ENCODE measurements at places on chromosomes 13 and 19.

DNA sequence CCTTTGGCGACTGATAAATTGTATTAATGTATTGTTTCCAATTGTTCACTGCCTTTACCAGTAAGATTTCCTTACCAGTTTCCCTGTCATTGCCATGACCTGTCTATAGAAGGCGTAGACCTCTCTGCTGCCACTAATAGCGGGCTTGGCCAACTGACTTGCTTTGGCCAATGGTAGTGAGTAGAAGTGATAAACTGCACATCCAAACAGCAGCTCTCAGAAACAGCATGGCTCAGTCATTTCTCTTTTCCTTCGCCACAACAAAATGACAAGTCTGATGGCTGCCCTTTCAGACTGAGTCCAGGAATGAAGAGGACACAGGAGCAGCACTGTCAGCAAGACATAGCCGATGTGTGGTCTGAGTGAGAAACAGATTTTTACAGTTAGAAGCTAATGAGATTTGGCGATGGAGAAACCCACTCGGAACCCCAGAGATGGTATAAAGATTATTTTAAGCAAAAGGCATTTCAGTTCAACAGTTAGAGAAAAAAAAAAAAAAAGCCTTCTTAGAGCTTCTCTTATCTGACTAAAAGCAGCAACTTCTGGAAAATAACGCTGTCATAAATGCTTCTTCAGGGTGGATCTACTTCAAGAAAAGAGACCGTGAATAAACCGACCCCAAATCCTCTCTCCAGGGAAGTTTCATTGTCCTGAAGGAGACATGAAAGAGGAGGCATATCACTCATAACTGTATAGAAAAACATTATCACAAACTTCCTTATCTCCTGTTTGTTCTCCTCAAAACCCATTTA lies 42.0 kb upstream of the TM9SF2 start:
- DNase-seq = no peak

DNA sequence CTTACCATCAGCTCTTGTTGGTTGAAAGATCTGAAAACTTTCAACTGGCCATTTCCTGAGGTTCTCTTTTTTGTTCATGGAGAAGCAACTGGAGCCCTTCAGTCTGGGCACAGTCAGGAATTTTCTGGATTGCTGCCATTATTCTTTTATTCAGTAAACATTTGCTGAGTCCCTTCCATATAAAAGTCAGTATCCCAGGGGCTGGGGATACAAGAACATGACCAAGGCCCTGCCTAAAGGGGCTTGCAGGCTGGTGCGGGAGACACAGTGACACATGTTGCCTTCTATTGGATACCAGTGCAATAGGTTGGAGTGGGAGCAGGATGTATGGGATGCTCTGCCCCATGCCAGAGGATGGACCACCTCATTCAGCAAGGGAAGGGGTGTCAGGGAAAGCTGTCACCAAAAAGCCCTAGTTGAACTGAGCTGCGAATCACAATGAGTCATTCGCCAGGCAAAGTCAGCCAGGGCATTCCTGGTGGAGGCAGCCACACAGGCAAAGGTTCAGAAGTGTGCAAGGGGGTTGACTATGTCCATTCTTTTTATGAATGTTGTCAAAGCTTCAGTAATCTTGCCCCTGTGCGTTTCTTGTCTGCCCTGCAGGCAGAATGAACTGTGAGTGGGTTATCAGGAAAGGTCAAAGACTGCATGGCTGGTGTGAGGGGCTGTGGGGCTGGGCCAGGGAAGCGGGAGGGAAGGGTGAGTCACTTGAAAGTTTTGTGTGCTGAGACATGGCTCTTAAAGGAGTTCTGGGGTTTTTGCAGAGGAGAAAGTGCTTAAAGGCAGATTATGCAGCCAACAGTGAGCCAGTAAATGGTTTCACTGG lies 395.9 kb downstream of the KCNRG start:
- no peak for DNase-seq

GRCh38 chr19:50861010-50861409 lies 6.3 kb downstream of the KLK3 start:
- no peak for DNase-seq

DNA sequence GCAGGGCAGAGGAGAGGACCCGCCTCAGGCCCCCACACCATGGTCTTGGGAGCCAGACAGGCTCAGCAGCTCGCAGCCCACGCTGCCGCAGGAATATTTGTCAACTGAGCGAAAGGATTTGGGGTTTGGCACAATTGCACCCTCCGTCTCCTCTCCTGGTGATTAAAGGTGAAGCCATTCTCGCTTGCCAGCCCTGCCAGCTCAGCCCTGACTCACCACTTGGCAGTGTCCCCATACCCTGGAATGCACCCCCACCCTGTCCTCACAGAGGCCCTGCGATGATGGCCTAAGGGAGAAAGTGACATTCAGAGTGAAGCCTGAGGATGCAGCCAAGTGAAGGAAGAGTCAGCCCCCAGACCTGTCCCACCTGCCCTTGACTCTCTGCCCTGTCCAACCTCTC lies 18.8 kb downstream of the CYTH2 start:
- DNase-seq = no peak

DNA sequence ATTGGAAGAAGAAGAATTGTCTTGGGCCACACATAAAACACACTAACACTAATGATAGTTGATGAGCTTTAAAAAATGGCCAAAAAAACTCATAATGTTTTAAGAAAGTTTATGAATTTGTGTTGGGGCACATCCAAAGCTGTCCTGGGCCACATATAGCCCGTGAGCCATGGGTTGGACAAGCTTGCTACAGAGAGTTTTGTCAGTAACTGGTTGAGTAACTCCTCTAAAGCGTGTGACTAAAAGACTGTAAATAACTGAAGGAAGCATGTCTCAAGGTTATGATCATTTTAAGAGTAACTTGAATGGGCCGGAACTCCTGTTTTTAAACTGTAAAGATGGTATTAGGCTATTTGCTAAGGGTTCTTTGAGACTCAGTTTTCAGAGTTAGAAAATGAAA lies 118.0 kb downstream of the KL start:
- no peak for DNase-seq

GRCh38 chr13:55583953-55584593 lies 1556.6 kb upstream of the PRR20A start:
- no peak for DNase-seq

DNA sequence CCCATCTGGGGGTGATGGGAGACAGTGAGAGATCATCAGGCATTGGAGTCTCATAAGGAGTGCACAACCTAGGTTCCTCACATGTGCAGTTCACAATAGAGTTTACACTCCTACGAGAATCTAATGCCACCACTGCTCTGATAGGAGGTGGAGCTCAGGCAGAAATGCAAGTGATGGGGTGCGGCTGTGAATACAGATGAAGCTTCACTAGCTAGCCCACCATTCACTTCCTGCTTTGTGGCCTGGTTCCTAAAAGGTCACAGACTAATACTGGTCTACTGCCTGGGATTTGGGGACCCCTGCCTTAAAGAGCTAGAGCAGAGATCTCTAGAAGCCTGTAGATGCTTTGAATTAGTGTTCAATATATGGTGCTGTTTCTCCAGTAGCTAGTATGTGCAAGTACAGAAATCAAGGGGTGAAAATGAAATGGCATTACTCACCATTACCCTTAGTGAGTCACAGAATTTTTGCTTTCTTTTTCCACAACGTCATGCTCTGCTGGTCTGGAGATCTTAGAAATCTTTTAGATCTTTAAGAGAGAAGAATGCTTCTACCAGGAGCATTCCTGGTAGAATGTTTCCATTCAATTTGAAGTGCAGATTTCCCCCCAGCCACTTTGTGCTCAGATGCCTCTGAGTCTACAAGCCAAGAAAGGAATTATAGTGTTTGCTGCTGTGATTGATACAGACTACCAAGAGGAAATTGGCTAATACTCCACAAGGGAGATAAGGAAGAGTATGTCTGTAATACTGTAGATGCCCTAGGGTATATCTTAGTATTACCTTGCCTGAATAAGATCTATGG lies 2301.2 kb downstream of the PCDH9 start:
- DNase-seq = no peak

DNA sequence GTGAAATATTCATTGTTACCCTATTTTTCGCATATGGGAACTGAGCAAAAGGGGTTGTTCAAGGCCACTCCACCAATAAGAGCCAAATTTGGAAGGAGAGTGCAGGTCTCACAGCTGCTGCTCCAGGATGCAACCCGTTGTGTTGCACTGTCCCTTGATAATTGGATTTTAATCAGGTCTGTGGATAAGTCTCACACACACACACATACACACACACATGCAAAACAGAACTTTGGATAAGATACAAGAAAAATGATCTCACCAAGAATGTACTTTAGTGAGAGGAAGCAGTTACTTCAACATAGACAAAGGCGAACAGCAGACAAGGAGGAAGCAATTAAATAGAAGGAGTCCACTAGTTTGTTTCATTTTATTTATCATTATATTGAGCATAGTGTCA lies 127.3 kb upstream of the EDNRB start:
- DNase-seq = no peak

DNA sequence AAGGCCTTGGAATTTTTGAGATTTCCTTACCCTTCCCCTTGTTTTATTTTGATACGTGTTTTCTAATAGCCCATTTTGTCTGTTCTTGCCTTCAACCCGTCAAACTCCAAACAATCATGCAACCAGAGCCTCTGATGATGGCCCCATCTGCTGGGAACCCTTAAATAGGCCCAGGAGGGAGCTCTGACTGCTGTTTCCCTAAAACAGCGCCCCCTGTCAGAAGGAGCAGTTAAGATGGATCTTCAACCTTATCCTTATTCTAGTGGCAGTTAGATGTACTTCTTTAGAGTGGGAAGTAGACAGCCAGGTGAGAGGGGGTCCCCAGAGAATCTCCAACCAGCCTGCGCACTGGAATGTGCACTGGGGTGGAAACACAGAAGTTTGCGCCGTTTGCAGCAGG lies 1031.0 kb upstream of the PCDH9 start:
- DNase-seq = no peak

DNA sequence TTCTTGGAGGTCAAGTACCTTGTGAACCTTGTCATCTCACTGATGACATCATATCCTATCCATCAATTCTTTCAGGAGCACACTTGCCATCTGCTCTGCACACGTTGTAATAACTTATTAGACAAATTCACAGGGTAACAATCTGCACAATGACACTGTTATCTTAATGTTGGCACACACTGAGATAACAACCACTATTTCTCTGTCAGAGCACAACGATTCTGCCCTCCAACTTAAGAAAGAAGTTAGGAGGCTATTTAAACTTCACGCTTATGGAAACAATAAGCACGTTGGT lies 351.3 kb downstream of the DACH1 start:
- no peak for DNase-seq

GRCh38 chr13:43057653-43058317 lies 34.4 kb downstream of the DNAJC15 start:
- no peak for DNase-seq

- DNase-seq = no peak
Measured at GRCh38 chr13:21075011-21075378, 13.6 kb upstream of the LATS2 start.

- DNase-seq = no peak
Measured at GRCh38 chr13:25844559-25845434, 207.0 kb downstream of the SHISA2 start.

GRCh38 chr13:90605664-90606063 lies 741.8 kb upstream of the MIR17HG start:
- DNase-seq = no peak

DNA sequence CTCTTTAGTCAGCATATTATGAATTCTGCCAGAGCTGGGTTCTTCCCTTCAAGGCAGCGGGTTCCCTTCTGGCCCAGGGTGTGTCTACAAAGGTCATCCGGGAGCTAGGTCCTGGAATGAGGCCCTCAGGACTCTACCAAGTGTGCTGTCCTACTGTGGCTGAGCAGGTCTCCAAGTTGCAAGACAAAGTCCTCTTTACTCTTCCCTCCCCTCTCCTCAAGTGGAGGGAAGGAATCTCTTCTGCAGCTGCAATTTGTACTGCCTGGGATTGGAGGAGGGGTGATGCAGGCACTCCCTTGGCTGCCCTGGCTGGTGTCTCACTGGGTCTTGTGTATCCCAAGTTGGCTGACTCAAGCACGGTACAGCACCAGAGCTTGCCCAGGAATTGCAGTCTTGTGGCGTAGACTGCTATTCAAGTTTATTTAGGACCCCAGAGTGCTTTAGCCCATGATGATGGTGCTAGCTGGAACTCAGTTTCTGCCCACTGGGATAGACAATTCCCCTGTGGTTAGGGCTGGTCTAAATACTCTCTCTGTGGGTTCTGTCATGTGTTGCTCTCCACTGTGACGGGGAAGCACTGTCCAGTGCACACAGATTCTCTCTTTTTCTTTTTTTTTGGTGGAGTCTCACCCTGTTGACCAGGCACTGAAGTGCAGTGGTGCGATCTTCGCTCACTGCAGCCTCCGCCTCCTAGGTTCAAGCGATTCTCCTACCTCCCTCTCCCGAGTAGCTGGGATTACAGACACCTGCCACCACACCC lies 28.5 kb downstream of the RFC3 start:
- no peak for DNase-seq

GRCh38 chr19:39941615-39942365 lies 7.4 kb upstream of the FCGBP start:
- DNase-seq = no peak

- no peak for DNase-seq
Measured at GRCh38 chr19:12374026-12374425, 8.5 kb upstream of the ZNF442 start.

GRCh38 chr13:92260363-92260762 lies 861.9 kb downstream of the GPC5 start:
- DNase-seq = no peak

GRCh38 chr19:5356428-5356827 lies 15.8 kb upstream of the PTPRS start:
- no peak for DNase-seq

GRCh38 chr19:45152504-45153338 lies 8.1 kb downstream of the NKPD1 start:
- no peak for DNase-seq

GRCh38 chr13:33051632-33052031 lies 35.4 kb downstream of the KL start:
- no peak for DNase-seq

DNA sequence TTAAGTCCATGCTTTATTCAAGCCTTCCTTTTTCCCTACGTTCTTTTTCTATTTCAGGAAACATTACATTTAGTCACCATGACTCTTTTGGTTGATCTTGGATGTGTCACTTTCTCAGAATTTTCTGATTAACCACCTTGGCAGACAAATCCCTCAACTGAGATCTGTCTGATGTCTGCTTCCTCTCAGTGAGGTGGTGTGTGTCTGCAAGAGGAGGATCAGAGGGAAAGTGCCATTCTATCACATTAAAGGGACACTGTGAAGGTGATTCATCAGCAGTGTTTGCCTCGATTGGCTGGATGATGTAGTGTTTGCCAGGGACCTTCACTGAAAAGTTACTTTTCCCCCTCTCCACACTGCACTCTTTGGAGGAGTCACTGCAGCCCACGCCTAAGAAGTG lies 3.0 kb upstream of the CCNP start:
- DNase-seq = no peak

- no peak for DNase-seq
Measured at GRCh38 chr13:98658131-98658530, 81.2 kb upstream of the STK24 start.

GRCh38 chr19:20558011-20558410 lies 7.6 kb downstream of the ZNF737 start:
- no peak for DNase-seq
